ENCODE measurements at places on chromosomes 1 and 21.

GRCh38 chr1:244705261-244706234 lies 52.6 kb downstream of the DESI2 start:
- no peak for DNase-seq

DNA sequence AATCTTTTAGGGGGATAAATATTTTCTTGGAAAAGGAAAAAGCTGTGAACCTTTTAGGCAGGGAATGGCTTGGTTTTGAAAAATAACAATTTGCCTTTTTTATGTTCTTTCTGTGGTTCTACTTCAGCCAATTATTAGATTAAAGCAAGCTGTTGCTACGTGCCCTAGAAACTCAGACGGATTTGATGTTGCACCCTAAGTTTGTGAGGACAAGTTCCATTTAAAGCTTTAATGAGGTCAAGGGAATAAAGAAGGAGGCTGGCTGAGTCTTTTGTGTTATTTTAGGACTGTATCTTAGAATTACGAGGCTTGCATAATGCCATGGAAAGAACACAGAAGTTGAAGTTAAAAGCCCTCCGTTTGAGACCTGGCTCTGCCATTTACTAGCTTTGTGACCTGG lies 216.9 kb downstream of the NUF2 start:
- DNase-seq = no peak

DNA sequence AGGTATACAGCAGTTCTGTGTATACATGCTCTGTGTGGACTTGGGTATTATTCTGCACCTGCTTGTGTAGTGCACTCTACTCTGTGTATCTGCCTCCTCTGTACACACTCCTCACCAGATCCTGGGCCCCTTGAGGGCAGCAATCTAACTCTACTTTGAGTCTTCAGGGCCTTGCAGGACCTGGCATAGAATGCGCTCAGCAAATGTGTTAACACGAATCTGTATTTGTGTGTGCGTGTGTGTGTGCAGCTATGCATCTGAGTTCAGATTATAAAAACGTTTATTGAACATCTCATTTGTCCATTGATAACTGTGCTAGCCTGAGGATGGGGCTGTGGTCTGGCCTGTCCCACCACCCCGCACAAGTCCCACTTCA lies 3.9 kb upstream of the MEF2D start:
- DNase-seq = no peak

- DNase-seq = no peak
These were observed 229.9 kb downstream of the PTPRU start for GRCh38 chr1:29466258-29466657.

DNA sequence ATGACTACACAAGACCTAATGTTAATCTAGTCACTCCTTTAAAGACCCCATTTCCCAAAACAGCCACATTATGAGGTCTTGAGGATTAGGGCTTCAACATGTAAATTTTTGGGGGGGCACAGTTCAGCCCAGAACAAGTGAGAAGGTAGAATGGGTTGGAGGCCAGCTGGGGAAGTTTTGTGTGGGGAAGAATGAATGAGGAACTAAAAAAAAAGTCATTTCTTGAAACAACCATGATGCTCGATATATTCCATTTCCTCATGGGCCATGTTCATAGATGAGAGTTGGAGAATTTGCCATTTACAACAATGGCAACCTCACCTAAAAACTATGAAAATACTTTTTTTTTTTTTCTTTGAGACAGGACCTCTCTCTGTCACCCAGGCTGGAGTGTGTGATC lies 14.5 kb downstream of the NLRP3 start:
- no peak for DNase-seq

- no peak for DNase-seq
These were observed 396.6 kb downstream of the BRINP2 start for GRCh38 chr1:177567393-177567792.

- no peak for DNase-seq
These were observed 11.8 kb downstream of the PATJ start for GRCh38 chr1:61753998-61754508.

- no peak for DNase-seq
These were observed 5.2 kb downstream of the FOXD3 start for GRCh38 chr1:63327417-63328054.

DNA sequence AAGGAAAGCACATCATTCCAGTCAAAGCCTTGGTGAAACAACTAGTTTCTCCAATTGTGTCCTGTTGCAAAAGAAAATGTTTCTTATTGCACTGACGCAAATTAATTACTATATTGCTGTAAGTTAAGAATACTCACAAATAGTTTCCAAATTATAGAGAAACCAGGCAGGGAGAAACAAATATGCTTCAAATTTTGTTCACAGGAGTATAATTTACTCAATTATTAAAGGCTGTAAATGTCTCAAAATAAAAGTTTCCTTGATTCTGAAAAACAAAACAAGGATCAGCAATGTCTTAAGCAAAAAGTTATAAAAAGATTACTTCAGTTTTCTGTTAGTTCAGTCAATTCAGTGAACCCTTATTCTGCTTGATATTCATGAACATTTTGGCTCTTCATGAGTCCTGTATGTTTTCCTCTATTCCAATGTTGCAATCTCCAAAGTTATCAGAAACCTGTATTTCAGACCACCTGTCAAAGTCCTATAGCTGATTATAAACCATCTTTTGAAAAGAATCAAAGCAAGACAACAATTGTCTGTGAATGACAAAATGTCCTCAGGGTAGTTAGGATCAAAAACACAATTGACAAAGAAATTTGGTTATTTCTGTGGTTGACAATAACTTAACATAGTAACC lies 11.7 kb upstream of the SYPL2 start:
- DNase-seq = no peak

DNA sequence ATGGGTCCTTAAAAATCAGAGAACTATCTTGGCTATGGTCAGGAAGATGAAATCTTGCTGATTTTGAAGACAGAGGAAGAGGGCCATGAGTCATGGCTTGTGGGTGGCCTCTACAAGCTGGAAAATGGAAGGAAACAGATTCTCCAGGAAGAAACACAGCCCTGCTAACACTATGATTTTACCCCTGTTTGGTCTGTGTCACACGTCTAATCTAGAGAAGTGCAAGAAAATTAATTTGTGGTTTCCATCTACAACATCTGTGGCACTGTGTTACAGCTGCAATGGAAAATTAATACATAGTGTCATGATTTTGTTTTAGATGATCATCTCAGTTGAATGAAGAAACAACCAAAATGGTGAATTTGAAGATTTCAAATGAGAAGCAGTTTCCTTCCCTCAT lies 288.7 kb upstream of the NRIP1 start:
- no peak for DNase-seq

GRCh38 chr1:27491748-27492700 lies 2.1 kb upstream of the WASF2 start:
- no peak for DNase-seq

DNA sequence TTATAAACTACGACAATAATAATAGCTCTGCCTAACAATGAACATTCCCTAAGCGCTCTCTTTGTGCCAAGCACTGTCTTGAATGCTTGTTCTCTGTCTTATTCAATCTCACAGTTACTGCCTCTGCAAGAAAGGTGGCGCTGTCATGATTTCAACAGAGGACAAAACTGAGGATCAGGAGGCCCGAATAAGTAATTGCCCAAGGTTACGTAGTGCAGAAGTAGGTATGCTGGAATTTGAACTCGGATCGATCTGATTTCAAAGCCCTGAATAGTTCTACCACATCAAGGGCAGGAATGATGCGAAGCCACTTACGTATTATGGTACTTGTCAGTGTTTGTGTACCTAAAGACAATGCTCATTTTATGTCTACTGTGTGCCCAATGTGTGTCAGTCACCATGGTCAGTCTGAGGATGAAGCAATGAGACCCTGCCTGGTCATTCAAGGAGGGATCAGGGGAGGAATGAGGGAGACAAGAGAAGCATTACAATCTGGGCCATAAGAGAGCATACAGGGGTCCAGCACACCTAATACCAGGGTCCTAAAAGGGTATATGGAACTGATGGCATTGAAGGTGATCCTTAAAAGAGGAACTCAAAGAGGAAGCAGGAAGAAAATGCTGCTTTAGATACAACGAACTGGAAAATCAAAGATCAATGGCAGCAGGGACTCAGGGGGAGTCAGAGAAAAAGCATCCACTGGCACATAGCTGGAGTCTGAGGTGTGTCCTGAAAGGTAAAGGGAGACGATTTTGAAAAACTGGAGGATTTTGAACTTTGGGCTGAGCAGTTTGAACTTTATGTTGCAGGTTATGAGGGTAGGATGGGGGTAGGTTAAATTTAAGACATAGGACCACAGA lies 389.2 kb downstream of the PLPP3 start:
- no peak for DNase-seq

GRCh38 chr21:24280596-24280995 lies 1326.7 kb downstream of the MRPL39 start:
- no peak for DNase-seq

DNA sequence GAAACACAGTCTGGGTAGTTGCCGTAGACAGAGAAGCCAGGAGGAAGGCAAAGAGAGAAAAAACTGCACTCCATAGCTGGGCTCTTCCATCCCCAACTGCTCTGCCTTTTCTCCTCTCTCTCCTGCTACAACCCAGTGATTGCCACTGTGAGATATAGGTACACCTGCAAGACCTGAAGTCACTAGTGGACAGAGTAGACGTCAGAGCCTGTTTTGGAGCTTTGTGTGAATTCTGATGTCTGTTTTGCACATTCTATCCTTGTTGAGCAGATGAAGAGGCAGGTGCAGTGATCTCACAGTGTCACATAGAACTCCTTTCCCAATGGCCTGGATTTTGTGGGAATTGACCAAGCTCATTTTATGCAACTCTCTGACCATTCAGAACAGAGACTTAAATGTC lies 2.2 kb downstream of the HAO2 start:
- no peak for DNase-seq
